Stimulated activated CD8-positive, alpha-beta memory T cell treated with anti-CD3 and anti-CD28 coated beads, Interleukin-15, amount 100 ng/mL, for 1 hour (primary cell): ENCODE measurements at places on chromosomes 13 and 19.

GRCh38 chr13:31431722-31432137, 232.0 kb downstream of the B3GLCT start:
- peak; percentile 24 for DNase-seq

DNA sequence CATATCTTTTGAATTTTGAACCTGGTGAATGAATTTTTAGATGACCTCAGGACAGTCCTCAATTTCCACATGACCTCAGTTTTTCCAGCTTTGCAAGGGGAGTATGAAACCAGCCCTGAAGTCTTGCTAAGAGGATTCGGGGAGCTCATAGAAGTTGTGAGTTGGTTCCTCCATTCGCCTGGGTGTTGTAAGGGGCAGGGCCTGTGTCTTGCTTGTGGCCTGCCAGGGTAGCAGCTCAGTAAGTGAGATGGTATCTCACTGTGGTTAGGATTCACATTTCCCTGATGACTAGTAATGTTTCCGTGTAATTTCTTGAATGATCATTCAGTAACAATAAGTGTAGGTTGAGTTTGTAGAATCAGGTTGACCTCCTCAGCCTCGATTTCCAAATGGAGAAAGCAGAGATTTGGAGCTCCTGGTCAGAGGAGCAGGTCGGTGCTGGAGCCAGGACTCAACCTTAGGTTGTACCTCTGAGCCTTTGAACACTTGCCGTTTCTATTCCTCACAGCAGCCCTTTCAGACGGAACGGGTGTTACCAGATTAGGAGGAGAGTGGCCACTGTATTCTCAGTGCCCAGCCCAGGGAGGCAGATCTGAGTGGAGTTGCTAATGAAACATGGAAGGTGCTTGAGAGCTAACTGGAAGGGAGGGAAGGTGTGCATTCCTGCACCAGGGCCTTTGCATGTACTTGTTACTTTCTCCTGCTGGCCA, 14.6 kb downstream of the NACC1 start:
- DNase-seq: no peak

GRCh38 chr13:27482983-27483382, 32.6 kb upstream of the MTIF3 start:
- DNase-seq: no peak

- no peak for DNase-seq
Observed at GRCh38 chr13:27408074-27408473, 16.3 kb upstream of the GTF3A start.

- no peak for DNase-seq
Observed at GRCh38 chr19:19445288-19445687, 39.8 kb downstream of the GATAD2A start.
